ENCODE measurements at places on chromosomes 7 and 10. TPM values are rescaled to one million over a fixed set of nuclear protein-coding genes. Genes with fewer than 3 reads are reported as not detected.

The BLNK gene
- total RNA-seq = not detected

The TMEM236 gene
- total RNA-seq = 0.11 TPM

The EPC1 gene
- 19.1 TPM for total RNA-seq

The SAMD9 gene
- 26.2 TPM for total RNA-seq

The ARHGEF35 gene
- 3.4 TPM for total RNA-seq

The ODAD2 gene
- total RNA-seq = 1.5 TPM

The SPDYE18 gene
- not detected for total RNA-seq

The ZNF33A gene
- 6.6 TPM for total RNA-seq

The ZNF239 gene
- 6.3 TPM for total RNA-seq

The SPDYE5 gene
- total RNA-seq = not detected

The OIT3 gene
- not detected for total RNA-seq

The MRLN gene
- not detected for total RNA-seq

The NUTM2E gene
- not detected for total RNA-seq

The HOXA11 gene
- 8.3 TPM for total RNA-seq

The GPR37 gene
- not detected for total RNA-seq

The FXYD4 gene
- not detected for total RNA-seq

The OPN4 gene
- total RNA-seq = not detected

The C10orf53 gene
- not detected for total RNA-seq

All from GM23248 (cell line).